Pulmonary artery endothelial cell (primary cell): ENCODE measurements at places on chromosomes 1 and 21. TPM values are rescaled to one million over a fixed set of nuclear protein-coding genes. Genes with fewer than 3 reads are reported as not detected.

MYOG gene
- total RNA-seq: not detected in 2 replicates

TRIM67 gene
- not detected in 2 replicates for total RNA-seq

PODN gene
- total RNA-seq: 0.26 and 0.60 TPM in 2 replicates

CSF3R gene
- total RNA-seq: not detected in 2 replicates

FCRL2 gene
- not detected in 2 replicates for total RNA-seq

PIK3CD gene
- total RNA-seq: 5.4 and 5.7 TPM in 2 replicates

GRCh38 chr1:9538669-9539164 lies 548 bp upstream of the SLC25A33 start:
- no peak for DNase-seq

DNA sequence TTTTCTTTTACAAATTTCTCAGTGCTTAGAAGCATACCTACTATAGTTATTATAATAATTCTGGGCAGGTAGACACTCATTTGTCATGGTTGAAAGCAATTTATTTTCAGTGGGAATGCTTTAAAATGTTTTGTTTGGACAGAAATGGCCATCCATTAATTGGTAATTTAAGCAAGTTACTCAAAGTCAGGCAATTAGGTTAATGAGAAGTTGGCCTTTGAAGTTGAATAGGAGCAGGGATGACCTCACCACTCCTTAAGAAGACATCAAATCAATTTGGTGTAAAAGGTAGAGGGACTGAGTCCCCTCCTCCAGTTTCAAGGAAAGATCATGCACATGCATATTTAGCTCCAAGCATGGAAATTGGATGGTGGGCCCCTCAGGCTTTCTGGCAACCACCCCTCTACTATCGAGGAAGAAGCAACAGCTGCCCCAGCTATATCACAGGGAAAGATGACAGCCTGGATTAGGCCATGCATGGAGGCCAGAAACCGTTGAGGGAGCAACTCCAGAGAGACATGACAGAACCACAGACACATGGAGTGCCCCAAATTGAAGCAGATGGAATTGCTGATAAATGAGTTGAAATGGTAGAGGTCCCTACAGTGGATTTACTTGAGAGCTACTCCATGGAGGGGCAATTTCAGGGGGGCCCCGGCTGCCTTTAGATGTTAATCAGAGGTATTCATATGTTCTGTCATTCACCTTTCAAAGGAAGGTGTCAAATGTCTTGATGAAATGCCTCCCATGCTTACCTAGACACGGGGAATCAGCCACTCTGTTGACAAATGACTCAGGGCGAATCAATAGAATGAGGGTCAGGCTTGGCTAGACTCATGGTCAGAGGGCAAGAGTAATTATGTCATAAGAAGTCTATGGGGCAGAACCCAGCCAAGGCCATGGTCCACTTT lies 26.7 kb downstream of the HLX start:
- no peak for DNase-seq

DNA sequence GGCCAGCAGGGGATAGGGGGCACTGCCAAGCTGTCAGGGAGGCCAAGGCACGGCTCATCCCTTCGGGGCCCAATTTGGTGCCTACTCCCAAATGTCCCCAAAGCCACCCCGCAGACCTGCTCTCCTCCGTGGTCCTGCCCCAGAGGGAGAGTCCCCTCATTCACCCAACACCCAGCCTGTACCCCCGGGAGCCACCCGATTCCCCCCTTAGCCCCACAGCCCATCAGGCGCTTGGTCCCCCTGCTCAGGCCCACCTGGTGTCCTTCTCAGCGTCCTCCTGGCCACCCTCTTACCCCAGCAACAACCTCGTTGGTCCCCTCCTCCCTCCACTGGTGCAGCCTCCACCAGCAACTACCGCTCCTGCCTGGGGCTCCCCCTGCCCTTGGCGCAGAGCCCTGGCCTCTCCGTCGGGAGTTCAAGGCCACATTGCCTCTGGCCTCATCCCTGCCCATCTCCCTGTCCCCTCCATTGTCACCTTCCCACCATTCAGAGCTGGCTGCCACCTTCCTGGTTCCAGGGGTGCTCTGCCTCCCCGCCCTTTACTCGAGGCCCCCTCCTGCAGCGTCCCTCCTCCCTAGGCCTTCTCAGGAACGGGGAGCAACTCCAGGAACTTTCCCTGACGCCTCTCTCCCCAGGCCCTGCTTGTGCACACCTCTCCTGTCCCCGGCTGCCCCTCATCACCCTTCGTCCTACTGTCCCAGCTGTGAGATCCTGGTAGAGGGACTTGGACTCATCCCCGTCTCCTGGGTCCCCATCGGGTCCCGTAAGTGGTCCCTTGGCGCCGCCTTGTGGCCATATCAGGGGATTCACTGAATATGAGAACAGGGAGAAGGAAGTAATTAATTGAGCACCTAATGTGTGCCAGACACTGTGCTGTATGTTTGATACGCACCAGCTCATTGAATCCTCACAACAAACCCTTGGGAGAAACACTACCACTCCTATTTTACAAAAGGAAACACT lies 73.9 kb downstream of the RAP1GAP start:
- no peak for DNase-seq

DNA sequence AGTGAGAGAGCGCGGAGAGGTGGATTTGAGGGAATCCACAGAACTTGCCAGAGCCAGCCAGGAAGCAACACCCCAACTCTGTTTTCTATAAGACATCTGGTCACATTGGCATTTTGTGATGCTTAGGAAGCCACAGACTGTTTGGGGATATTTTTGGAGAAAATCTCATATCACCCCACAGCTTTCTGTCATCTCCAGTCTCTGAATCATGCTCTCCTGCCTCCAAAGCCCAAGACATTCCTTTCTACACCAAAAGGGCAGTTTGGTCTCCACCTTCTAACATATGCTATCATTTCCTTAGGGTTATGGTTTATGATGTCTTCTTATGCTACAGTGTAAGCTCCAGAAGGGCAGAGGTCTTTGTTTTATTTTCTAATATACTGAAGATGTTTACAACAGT lies 14.4 kb upstream of the BCL10 start:
- no peak for DNase-seq

DNA sequence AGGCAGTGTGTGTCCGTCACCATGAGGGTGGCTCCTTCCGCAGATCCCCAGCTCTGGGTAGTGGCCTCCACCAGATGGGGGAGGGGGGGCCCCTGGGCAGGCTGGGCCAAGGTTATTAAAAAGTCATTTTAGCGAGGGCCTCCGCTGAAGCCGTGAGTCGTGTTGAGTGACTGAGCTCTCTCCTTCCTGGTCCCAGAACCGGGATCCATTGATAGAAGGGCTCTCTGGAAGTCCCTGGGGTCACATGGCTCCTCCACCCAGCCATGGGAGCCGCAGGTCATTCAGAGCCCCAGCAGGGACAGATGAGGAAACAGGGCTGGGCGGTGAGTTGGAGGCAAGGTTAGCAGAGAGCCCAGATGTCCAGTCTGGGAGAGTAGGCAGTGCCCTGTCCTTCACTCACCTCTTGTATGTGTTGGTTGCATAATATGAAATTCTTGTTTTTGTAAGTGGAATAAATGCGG lies 12.9 kb downstream of the MIIP start:
- no peak for DNase-seq

DNA sequence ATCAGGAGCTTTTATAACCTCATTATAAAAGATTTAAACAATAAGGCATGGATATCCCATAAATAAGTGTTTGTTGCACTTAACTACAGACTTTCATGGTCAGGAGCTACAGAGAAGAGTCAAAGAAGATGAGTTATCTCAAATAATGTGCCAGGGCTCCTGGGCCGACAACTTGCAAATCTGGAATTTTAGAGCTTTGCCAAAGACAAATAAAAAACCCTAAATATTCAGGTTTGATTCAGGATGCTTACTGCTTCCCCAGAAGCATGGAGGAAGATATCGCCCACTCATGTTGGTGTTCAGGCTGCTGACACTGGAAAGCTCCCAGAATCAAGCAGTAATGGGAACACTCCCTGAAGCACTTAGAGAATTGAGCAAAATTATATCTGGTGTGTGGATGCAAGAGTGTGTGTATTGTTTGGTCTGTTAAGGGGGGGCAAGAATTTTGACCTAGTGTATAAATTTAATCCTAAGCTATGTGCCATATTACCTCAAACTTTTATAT lies 176.9 kb upstream of the ESRRG start:
- DNase-seq: no peak

GRCh38 chr1:23625459-23625858 lies 66.1 kb upstream of the RPL11 start:
- no peak for DNase-seq

DNA sequence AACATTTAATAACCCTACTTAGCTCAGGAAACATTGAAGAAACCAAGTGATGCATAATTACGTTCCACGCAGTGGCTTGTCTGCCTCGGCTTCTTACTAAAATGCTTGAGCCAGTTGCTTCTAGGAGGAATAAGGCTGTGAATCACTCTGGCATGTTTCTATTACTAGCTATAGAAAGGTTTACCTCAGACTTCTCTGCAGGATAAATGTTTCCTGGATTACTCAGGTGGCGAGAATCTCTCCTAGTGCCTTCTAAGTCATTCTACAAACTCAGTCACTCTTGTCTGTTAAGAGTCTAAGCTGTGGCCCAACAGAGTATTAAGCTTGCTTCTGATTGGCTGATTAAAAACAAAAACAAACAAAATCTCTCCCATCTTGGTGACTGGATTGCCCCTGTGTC lies 92.0 kb upstream of the RALGPS2 start:
- DNase-seq: no peak

DNA sequence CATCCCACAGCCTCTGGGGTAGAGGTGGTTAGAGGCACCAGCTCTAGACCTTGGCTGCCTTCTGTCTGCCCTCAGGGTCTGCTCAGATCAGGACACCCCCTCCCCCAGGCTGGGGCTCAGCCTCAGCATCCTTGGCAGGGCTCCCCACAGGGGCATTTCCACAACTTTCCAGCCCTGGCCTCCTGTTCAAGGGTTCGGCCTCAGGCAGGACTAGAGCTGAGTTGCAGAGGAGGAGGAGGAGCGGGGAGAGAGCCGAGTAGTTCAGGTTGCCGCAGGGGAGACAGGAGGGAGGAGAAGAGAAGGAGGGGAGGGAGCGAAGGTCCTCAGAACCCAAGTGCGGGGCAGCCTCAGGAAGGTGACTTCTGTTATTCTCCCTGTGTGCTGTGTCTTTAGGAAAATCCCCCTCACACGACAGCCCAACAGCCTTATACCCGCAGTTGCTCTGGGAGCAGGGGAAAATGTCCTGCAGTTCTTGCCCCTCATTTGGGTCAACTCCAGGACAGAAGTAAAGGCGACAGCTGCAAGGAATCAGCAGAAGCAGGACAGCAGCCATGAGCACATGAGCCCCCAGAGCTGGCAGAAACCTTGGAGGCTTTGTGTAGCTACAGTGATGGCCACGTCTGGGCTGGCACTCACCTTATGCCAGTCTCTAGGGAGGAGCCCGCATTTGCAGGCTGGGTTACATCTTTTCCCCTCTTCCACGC lies 46.5 kb upstream of the TENT5B start:
- no peak for DNase-seq

GRCh38 chr1:223654083-223654482 lies 11.4 kb downstream of the CAPN8 start:
- DNase-seq: no peak

DNA sequence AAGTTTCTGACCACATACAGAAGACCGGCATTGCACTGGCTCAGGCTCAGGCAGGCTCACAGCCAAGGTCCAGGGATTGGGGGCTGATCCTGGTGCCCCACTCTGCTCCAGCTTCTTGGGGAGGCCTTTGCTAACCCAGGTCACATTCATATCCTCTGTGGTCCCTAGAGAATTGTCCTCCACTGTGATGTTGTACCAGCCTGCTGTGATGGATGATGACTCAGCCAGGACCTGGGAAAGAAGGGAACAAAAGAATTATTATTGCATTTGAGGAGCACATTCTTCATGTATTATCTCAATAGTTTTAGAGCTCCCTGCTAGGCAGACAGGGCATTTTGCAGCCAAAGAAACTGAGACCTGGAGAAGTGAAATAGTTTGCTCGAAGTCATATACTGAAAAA lies 114.3 kb upstream of the ETV3 start:
- DNase-seq: no peak

DNA sequence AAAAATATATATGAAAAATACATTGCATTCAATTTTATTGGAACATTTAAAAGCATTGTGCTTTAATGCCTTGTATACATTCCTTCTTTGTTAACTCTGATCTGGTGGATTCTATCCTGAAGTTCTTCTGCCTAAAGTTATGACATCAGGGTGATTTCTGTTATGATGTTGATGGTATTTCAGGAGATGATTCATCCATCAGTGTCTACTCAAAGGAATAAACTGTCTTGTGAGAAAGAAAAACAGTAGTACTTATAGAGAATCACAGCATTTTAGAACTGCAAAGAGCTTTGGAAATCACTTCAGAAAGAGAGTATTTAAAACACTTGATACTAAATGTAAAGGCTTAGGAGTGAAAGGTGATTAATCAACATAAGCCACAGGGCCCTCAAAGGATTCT lies 155.7 kb downstream of the PTPRC start:
- DNase-seq: no peak

GRCh38 chr1:187622545-187622944 lies 793.8 kb downstream of the PLA2G4A start:
- no peak for DNase-seq

DNA sequence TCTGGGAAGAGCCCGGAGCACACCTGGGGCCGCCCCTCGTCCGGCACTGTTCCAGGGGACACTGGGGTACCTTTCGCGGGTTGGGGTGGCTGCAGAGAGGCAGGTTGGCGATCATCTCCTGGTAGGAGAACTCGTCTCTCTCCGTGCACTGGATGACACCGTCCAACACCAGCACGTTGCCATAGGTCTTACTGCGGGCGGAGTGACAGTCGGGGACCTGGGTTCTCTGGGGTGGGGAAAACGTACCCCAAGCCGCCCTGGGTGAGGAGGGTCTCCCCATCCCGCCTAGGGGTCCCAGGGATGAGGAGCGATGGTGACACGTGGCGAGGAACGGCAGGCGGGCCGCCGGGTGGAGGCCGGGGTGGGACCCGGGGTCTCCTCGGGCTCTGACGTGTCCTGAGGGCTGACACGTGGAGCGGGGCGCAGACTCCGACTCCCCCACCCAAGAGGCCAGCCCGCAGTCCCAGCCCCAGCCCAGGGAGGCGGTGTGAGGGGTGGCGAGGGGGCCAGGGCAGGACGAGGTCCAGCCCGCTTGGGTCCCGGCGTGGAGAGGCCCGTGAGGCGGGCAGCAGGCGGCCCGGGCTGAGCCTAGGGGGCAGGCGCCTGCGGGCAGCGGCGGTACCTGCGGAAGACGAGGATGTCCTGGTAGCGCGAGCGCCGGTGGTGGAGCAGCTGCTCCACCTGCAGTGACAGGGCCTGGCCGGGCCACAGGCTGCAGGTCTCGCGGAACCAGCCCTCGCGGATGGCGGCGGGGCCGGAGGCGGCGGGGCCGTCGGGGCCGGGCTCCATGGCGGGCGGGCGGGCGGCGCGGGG lies 457 bp downstream of the SRM start:
- DNase-seq: no peak
